ENCODE measurements at places on chromosomes 11 and 22.

GRCh38 chr11:92495107-92495793, 270.6 kb downstream of the FAT3 start:
- no peak for DNase-seq

DNA sequence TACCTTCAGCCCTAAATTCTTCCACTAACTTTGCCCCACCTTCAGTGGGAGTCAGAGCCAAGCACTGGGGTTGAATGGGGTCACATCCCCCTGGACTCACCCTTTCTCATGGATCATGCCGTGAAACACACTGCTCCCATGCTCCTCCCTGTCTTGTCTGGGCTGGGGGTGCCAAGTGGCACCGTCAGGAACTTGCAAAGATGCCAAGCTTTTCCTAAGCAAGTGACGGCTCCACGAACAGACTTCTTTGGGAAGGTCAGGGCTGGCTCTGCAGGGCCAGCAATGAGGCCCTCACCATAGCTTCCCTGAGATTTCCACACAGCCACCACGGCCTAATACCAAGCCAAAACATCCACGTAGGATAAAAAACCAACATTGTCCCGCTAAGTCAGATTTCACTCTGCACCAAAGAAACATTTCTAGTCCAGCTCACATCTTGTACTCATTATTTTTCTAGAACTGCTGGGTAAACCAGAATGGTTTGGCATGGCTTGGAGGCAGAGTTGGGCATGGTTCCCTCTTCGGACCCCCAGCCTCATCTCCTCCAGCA, 76.5 kb downstream of the NAT10 start:
- DNase-seq: no peak

- DNase-seq: peak; percentile 10
These were observed 23.1 kb upstream of the ANO5 start for GRCh38 chr11:22169833-22170232.

GRCh38 chr11:47425611-47426010, 628 bp downstream of the PSMC3 start:
- no peak for DNase-seq

- DNase-seq: no peak
These were observed 33.9 kb downstream of the TSPAN4 start for GRCh38 chr11:876545-876944.

DNA sequence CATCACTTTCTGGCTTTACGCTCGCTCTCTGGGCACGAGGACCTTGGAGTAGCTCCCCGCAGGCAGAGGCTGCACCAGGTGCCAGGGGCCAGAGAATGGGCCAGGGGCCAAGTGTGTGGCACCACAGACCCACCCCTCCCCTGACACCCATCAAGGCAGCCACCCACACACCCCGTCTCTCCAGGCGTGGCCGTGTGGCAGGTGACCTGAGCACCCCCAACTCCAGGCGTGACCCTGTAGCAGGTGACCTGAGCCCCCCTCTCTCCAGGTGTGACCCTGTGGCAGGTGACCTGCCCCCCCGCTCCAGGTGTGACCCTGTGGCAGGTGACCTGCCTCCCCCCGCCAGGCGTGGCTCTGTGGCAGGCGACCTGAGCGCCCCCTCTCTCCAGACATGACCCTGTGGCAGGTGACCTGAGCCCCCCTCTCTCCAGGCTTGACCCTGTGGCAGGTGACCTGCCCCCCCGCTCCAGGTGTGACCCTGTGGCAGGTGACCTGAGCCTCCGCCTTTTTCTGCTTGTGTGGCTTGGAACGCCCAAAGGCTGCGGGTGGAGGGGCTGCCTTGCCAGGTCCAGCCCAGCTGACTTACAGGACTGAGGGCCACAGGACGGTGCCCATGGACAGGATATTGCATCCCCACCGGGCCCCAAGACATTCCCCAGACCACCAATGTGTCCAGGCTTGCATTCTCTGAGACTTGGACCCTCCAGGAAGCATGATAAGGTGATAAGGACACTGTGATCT, 667.2 kb downstream of the BRD1 start:
- DNase-seq: no peak

- no peak for DNase-seq
These were observed 1.7 kb downstream of the FERMT3 start for GRCh38 chr11:64208086-64208795.

- DNase-seq: no peak
These were observed 93.9 kb downstream of the BUD13 start for GRCh38 chr11:116678887-116679286.

- DNase-seq: no peak
These were observed 9.8 kb downstream of the RAB30 start for GRCh38 chr11:83061883-83062282.

- DNase-seq: no peak
These were observed 310 bp downstream of the TCF20 start for GRCh38 chr22:42270176-42270509.

- no peak for DNase-seq
These were observed 41.1 kb upstream of the SLC22A12 start for GRCh38 chr11:64549969-64550368.

DNA sequence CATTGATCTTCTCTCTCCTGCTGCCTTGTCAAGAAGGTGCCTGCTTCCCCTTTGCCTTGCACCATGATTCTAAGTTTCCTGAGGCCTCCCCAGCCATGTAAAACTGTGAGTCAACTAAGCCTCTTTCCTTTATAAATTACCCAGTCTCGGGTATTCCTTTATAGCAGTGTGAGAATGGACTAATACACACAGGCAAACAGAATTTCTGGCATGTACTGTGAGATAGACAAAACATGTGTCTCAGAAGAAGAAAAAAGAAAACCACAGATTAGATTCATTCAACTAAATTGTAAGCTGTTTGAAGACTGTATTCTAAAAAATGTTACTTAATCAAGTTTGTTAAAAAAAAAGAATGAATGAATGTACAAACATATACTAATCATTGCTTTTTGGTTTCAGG, 1.5 kb upstream of the MMP20 start:
- DNase-seq: no peak

- DNase-seq: no peak
These were observed 27.1 kb upstream of the TMA7B start for GRCh38 chr22:39932918-39933649.

DNA sequence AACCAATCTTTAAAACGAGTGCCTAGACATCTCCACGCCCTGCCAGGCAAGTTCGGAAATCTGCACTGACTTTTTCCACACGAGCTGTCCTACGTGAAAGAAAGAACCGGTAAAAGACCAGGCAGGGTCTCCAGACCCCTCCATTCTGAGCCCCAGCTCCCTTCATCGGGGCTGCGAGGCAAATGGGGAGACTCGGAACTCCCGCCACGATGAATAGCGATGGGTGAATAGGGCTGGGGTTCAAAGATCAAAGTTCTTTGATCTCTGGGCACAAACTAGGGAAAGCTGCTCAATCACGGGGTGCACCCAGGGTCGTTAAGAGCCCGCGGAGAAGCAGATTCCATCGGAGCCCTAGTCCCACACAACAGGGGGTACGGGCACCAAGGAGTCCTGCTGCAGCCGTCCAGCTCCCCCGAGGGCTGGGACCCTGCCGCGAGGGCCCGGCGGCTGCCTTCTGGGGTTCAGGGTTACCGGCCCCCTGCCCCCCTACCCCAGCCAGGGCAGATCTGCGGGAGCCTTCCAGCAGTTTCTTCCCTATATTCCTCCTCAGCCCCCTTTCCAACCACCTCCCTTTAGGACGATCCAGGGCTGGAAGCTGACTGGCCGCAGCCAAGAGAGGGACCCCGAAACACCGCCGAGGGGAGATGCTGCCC, 1.1 kb downstream of the LRP4 start:
- no peak for DNase-seq

GRCh38 chr11:132095230-132096131, 725.1 kb downstream of the NTM start:
- peak; percentile 57 for DNase-seq

DNA sequence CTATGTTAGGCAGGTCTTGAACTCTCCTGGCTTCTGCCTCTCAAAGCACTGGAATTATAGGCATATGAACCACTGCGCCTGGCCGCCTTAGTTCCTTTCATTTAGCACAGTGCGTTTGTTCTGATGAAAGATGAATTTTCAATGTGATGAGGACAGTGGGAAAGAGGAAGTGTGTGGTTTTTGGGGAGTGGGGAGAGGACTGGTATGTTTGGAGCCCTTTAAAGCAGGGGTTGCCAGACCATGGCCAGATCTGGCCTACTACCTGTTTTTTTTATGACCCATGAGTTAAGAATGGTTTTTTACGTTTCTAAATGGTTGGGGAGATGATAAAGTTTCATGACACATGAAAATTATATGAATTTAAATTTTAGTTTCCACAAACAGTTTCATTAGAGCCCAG, 12.5 kb downstream of the ATXN10 start:
- DNase-seq: no peak

DNA sequence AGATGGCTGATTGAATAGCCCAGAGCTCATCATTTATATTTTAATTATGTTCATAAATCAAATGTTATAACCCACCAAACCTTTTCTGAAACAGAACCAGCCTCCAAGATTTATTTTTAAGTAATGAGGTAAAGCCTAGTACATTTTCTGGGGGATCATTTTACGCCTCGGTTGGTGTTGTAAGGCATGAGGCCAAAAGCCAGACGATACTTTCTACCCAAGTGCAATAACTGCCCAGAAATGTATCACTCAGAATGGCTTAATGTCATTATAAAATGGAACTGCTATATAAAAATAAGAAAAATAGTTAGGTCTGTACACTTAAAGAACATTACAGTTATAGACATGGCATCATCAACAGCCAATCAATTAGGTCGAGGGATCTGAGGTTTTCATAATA, 283.3 kb downstream of the CADM1 start:
- DNase-seq: no peak

DNA sequence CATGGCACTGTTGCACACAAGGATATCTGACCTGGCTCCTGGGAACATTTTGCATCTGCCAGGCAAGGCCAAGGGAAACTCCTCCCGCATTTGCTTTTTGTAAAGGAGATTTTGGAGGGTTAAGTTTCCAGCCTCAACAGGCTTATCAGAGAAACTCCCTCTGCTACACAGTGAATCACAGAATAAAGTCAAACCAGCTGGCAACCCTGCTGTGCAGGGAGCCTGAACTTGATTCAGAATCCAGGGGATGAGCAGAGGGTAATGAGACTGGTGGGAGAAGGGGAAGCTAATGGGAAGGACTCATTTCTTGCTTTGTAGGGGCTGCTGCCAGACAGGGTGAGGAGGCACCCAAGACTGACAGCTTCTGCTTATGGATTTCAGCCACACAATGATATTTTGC, 185.3 kb upstream of the ISX start:
- DNase-seq: no peak

- no peak for DNase-seq
These were observed 107.0 kb downstream of the FAM76B start for GRCh38 chr11:95682552-95682951.

DNA sequence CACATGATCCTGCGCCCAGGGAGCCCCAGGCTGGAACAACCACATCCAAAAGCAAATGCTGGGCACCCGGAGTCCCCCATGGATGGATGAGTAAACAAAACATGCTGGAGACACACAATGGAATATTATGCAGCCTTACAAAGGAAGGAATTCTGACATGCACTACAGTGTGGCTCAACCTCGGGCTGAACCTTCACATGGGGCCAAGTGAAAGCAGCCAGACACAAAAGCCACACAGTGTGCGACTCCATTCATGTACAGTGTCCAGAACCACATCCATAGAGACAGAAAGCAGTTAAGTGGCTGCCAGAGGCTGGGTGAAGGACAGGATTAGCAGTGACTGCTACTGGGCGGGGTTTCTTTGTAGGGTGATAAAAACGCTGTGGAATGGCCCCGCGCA, 10.1 kb downstream of the POLR3H start:
- no peak for DNase-seq

- DNase-seq: no peak
These were observed 16.6 kb downstream of the PAX6 start for GRCh38 chr11:31794548-31794947.

DNA sequence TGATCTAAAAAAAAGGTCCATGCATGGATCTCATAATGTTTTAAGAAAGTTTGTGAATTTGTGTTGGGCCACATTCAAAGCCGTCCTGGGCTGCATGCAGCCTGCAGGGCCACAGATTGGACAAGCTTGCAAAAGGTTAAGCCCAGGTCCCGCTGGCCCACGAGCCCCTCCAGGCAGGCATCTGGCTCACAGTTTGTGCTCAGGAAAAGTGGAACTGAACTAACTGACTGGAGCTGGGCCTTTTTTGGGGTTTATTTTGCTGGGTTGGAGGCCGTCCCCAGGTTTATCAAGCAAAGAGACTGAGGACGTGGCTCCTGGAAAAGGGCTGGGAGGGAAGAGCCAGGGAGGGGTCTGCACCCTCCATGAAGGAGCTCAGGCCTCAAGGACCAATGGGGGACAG, 32.1 kb upstream of the BAIAP2L2 start:
- DNase-seq: no peak

DNA sequence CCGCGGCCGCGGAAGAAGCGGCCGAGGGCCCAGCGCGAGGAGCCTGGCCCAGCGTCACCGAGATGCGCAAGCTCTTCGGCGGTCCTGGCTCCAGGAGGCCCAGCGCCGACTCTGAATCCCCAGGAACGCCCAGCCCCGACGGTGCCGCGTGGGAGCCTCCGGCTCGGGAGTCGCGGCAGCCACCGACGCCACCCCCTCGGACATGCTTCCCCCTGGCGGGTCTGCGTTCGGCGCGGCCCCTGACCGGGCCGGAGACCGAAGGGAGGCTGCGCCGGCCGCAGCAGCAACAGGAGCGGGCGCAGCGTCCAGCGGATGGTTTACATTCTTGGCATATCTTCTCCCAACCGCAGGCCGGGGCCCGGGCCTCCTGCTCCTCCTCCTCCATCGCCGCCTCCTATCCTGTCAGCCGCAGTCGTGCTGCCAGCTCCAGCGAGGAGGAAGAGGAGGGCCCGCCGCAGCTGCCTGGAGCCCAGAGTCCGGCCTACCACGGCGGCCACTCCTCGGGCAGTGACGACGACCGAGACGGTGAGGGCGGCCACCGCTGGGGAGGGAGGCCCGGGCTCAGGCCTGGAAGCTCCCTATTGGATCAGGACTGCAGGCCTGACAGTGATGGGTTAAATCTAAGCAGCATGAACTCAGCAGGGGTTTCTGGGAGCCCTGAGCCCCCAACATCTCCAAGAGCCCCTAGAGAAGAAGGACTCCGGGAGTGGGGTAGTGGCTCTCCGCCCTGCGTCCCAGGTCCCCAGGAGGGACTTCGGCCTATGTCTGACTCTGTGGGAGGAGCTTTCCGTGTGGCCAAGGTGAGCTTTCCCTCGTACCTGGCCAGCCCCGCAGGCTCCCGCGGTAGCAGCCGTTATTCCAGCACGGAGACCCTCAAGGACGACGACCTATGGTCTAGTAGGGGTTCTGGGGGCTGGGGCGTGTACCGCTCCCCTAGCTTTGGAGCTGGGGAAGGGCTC, 1.2 kb downstream of the ARHGEF17 start:
- DNase-seq: no peak

DNA sequence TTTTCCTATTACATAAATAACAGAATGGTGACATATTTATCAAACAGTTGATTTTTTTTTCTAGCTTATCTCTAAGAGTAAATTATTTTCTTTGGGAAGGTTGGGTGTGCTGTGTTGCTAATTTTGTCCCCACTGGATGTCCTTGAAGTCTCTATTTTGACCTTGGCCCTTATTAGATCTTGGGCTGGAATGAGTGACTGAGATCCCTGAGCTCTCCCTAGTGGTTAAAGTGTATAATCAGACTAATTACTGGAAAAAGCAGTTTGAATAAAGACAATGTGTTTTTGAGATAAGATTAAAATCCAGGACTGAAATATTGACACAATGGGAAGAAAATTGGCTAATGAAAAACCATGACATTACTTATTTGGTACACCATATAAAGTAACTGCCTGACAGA, 56.1 kb downstream of the AASDHPPT start:
- peak; percentile 45 for DNase-seq
